Effector memory CD8-positive, alpha-beta T cell (primary cell): ENCODE measurements at places on chromosomes 6 and 20.

DNA sequence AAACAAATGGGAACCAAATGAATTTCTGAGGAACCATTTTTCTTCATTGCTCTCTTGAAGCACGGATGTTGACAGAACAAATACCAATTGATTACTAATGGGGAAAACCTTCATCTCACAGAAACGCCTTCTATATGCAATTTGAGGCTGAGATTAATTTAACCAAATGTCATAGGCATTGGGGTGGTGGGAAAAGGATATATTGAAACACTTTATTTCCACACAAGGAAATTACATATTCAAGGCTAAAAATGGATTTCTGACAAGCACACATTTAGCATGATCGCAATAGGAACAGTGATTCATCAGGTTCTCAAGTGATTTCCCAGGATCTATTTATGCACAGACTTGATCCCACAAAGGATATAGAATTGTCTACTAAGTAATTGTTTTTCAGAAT, 88.9 kb downstream of the COL12A1 start:
- no peak overlapping the region for H3K4me3 ChIP-seq
- no peak overlapping the region for H3K27ac ChIP-seq

DNA sequence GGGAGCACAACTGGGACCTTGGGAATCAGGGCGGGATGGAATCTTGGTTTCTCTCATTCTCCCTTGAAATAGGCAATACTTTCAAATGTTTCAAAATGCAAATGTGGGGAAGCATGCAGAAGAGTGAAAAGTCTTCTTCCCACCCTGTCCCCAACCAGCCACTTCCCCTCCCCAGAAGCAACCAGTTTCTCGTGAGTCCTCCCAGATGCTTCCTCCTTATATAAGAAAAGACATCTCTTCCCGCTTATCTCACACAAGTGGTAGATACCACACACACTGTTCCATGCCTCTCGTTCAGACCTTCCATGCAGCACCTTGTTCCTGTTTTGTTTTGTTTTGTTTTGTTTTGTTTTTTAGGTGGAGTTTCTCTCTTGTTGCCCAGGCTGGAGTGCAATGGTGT, 25.1 kb downstream of the HCK start:
- H3K36me3 ChIP-seq: no peaks in the 10 kb centered on the region
- DNase-seq: no peak
- no peaks in the 10 kb centered on the region for H3K4me1 ChIP-seq

DNA sequence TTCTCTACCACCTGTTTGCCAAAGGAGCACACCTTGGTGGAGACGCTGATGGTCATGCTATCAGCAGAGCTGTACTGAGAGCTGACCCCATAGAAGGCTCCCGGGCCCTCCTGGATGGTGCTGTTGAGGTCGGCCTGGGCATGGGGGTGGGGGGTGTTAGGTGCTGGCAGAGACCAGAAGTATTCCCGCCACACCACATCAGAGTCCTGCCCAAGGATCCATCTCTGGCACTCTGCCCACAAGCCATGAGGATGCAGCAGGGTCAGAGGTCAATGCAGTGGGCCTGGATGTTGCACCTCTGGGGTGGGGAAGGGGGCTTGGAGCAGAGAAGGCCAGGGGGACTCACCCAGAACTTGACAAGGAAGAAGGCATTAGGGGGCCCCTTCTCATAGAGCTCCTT, 7.4 kb downstream of the RPL10A start:
- no peak overlapping the region for H3K27ac ChIP-seq
- H3K36me3 ChIP-seq: peaks cover 36% of the 10 kb centered on the region
- H3K27me3 ChIP-seq: no peaks in the 10 kb centered on the region
- DNase-seq: no peak

DNA sequence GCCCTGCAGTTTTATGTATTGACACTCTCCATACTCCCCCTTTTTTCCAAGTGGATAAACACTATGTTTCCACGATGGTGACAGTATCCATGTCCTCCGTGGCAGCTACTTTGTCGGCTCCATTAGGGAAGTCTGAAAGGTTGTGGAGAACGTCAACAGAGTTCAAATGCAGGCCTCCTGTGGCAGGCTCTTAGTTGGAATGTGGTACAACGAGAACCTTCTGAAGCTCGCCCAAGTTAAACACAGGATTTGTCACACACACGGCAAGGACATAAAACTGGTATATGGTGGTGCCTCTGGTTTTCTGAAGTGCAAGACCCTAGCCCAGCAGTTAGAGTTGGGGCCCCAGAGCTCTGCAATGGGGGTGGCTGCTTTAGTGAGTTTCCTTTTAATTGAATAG, 187.0 kb upstream of the TAB2 start:
- no peak for DNase-seq
- no peak overlapping the region for H3K27ac ChIP-seq
- H3K36me3 ChIP-seq: no peaks in the 10 kb centered on the region
- H3K4me3 ChIP-seq: no peak overlapping the region
- H3K27me3 ChIP-seq: no peaks in the 10 kb centered on the region

- no peaks in the 10 kb centered on the region for H3K36me3 ChIP-seq
- peaks cover 9% of the 10 kb centered on the region for H3K27me3 ChIP-seq
- no peaks in the 10 kb centered on the region for H3K4me1 ChIP-seq
- no peak overlapping the region for H3K4me3 ChIP-seq
- no peak for DNase-seq
- no peak overlapping the region for H3K27ac ChIP-seq
Measured at GRCh38 chr6:127078669-127079068, 39.8 kb upstream of the RSPO3 start.

- DNase-seq: no peak
- peaks cover 86% of the 10 kb centered on the region for H3K27me3 ChIP-seq
- H3K36me3 ChIP-seq: peaks cover 7% of the 10 kb centered on the region
- no peak overlapping the region for H3K27ac ChIP-seq
- H3K4me1 ChIP-seq: peaks cover 16% of the 10 kb centered on the region
Measured at GRCh38 chr20:38735172-38735571, 10.9 kb downstream of the SLC32A1 start.

DNA sequence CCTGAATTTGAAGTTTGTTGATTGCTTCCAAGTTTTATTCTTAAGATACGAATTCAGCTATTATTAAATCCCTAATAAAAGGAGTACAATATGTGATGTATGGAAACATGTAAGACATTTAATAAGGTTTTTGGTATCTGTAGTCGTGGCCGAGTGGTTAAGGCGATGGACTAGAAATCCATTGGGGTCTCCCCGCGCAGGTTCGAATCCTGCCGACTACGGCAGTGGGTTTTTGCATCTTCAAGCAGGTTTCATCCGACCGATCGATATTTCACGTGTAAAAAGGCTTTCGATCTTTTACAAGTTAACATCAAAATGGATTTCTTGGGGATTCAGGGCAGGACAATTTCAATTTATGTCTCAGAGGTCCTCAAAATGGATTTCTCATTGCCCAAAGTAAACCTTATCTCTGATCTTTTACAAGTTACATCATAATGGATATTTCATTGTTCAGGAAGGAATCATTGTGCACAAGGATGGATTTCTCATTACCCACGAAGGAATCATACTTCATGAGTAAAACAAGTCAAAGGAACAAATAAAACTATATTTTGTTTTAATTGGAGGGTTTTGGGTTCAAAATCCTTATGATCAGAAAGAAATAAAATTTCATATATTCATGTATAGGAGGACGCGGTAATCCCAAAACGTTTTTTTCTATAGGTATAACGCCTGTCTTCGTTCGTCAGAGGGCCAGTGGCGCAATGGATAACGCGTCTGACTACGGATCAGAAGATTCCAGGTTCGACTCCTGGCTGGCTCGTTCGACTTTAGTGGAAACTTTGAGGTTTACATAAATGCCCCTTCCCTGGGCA, 37.3 kb upstream of the BTN3A2 start:
- peak; percentile 56 for DNase-seq
- H3K27ac ChIP-seq: peak overlapping the region; percentile 97
- peaks cover 40% of the 10 kb centered on the region for H3K4me1 ChIP-seq
- peaks cover 76% of the 10 kb centered on the region for H3K36me3 ChIP-seq
- H3K4me3 ChIP-seq: peak overlapping the region; percentile 67

GRCh38 chr6:155770313-155770712, 314.7 kb upstream of the NOX3 start:
- H3K4me3 ChIP-seq: no peak overlapping the region
- no peaks in the 10 kb centered on the region for H3K27me3 ChIP-seq
- H3K4me1 ChIP-seq: no peaks in the 10 kb centered on the region
- DNase-seq: no peak
- no peak overlapping the region for H3K27ac ChIP-seq

- no peak overlapping the region for H3K4me3 ChIP-seq
- DNase-seq: no peak
- peaks cover 2% of the 10 kb centered on the region for H3K4me1 ChIP-seq
- no peaks in the 10 kb centered on the region for H3K27me3 ChIP-seq
Measured at GRCh38 chr6:70821751-70822150, 135.1 kb downstream of the B3GAT2 start.

GRCh38 chr6:33428224-33428965, 8.5 kb downstream of the SYNGAP1 start:
- DNase-seq: no peak
- peak overlapping the region; percentile 99 for H3K4me3 ChIP-seq

- H3K36me3 ChIP-seq: no peaks in the 10 kb centered on the region
- H3K27me3 ChIP-seq: peaks cover 90% of the 10 kb centered on the region
- H3K27ac ChIP-seq: no peak overlapping the region
- no peak overlapping the region for H3K4me3 ChIP-seq
- DNase-seq: no peak
Measured at GRCh38 chr20:32078791-32079190, 26.7 kb downstream of the HCK start.

- peak; percentile 25 for DNase-seq
- H3K4me1 ChIP-seq: peaks cover 30% of the 10 kb centered on the region
- no peaks in the 10 kb centered on the region for H3K27me3 ChIP-seq
- peak overlapping the region; percentile 75 for H3K4me3 ChIP-seq
- peak overlapping the region; percentile 95 for H3K27ac ChIP-seq
Measured at GRCh38 chr20:44491635-44492395, 16.1 kb downstream of the TTPAL start.
